ENCODE measurements at places on chromosomes 16 and 17.

- no peak for DNase-seq
These were observed 31.9 kb upstream of the ANKFN1 start for GRCh38 chr17:56121191-56122051.

DNA sequence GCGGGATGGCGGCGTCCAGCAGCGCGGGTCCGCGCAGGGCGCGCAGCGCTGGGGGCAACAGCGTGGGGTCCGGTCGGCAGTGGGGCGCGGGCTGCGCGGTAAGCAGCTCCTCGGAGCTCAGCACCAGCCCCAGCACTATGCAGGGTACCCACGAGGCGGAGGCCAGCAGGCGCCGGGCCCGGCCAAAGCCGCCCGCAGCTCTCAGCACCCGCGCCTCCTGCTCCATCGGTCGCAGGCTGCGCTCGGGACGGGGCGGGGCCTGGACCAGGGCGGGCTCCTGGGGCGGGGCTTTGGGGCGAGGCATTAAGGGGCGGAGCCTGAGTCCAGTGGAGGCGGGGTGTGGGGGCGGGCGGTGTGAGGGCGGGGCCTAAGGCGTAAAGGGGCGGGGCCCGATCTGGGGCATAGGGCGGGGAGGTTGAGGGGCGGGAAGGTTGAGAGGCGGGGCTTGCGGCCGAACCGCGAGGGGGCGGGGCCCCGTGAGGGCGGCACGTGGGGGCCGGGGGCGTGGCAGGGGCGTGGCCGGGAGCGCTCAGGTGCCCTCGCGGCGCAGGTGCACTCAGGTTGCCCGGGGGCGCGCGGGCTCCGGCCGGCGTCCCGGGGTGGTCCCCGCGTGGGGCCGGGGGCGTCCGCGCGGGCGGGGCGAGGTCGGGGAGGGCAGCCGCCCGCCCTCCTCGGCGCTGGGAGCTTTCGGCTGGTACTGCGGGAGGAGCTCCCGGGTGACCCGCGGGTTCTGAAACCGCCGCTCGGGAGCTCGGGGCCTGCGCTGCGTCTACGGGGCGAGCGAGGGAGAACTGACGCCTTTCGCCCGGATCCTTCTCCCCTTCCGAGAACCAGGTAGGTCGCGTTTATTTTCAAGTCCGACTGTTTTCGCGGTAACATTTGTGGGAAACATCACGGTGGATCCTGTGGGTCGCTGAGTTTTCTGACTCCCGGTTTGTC is 1.4 kb upstream of the SLC22A31 start:
- DNase-seq = peak; percentile 78

DNA sequence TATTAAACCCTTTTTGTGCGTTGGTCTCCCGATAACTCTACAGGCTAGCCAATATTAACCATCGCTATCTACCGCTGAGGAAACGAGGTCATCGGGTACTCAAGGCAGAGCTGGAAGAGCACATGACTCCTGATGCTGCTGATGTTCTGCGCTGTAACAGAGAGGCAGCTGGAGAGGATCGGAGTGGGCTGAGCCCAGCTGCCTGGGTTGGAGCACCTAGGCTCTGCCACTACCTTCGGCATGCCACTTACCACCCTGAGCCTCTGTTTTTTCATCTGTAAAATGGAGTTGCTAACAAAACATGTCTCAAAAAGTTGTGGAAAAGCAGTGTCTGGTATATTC is 432 bp upstream of the SLC46A1 start:
- DNase-seq = no peak

DNA sequence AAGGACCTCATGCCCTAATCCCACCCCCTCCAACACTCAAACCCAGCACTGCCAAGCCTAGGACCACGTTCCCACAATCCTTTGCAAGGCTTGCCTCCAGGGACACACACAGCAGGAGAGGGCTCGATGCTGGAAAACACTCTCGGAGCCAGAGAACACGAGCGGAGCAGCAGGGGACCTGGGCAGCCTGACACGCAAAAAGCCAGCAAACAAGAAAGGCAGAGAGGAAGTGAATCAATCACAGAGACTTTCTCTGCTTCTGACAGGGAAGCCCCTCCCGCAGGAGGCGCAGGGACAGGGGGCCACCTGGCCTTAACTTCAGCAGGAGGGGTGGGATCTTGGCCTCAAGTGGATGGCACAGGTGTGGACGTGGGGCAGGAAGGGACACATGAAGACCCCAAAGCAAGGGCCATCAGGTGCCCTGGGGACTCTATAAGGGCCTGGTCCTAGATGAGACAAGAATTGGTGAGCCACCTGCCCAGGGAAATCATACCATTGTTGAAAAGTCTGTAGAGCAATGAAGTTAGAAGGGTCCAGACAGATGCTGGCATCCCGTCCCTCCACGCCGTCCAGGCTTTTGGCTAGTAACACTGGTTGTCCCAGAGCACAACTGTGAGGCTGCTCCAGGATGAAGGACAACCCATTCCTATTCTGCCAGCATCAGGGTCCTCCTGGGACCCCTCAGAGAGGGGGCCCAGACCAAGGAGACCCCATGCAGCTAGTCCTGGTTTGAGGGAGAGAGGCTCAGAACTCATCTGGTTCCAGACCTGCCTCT is 2.2 kb downstream of the SDK2 start:
- no peak for DNase-seq

- peak; percentile 20 for DNase-seq
These were observed 41.9 kb upstream of the CHMP6 start for GRCh38 chr17:80949451-80950421.

GRCh38 chr16:84404936-84405639 is 36.8 kb downstream of the ATP2C2 start:
- no peak for DNase-seq

- no peak for DNase-seq
These were observed 11.3 kb downstream of the KLHDC4 start for GRCh38 chr16:87754535-87754934.

DNA sequence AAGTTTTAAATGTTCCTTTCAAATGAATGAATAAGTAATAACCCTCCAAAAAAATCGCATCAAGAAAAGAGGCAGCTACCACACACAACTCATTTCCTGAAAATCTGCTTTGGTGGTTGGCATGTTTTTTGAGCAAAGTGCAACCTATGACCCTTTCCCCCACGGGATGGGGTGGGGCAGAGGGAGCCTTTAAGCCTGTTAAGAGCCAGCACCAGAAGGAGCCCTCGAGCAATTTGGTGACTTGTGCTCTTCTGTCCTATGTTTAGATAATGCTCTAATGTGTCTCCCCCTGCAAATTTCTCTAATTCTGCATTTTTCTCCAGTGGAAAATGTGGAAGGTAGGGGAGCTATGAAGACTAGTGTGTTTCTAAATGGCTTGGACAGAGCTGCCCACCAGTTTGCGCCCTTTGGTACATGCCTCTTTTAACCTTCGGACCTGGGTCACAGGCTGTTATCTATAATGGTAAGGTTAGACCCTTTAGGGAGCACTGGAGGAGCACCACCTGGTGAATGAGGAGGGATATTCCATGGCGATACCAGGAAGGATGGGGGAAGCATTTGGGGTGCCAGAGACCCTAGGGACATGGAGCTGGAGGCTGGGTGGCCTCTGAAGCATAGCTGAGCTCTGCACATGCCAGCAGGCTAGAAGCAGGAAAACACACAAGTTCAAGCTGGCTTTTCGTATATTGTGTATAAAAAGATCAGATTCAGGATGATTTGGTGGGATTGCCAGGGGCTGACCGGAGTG is 1.6 kb downstream of the PYCARD start:
- no peak for DNase-seq

DNA sequence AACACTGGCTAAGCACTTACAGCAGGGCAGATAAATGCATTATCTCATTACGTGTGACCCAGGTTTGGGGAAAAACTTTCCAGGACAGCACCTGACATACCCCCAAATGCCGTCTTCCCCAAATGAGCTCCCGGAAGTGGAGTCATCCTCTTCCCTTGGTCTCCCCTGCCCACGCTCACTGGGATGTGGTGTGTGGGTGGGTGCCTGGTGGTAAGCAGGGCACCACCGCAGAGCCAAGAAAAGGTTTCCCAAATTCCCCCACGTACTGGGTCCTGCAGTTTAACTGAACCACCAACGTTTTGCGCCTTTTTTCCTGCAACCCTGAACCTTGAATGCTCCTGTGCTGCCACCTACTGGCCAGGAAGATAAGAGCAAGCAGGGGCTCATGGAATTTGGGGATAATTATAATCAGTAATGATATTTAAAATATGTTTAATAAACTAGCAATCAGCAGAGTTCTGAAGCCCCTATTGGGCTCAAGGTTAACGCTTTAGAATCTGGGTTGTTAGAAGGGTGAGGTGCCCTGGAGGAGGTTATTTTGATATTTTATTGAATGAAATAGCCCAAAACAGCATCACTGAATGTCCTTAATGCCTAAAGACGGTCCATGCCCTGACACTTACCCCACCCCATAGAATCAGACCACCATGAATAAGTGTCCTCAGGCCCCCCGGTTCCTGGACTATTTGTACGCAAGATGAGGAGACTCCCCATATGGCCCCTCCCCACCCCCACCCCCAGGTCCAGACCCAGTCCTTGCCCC is 8.0 kb downstream of the SPPL2C start:
- DNase-seq = peak; percentile 65

- DNase-seq = no peak
These were observed 963.6 kb upstream of the GOT2 start for GRCh38 chr16:59697761-59698160.

- DNase-seq = no peak
These were observed 19.0 kb downstream of the DRC7 start for GRCh38 chr16:57713596-57713995.

DNA sequence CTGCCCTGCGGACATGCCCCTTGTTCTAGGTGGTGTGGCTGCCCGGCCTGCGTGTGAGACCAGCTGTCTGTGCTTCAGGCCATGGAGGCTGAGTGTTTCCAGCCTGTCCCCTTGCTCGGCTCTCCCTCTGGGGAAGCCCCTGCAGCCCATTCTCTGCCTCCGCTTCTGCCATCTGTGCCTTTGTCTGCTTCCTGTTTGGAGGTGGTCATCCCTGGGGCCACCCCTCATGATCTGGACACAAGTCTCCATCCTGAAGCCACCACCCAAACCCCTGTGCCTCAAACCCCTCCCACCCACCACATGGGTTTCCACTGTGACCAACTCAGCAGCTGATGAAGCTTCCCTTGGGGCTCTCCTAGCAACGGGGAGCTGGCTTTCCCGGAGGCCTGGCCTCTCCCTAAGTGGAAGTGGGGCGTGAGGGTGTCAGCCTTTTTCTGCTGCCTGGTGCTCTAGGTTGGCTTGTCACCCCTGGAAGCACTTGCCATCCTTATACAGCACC is 184.9 kb downstream of the SEC14L1 start:
- no peak for DNase-seq

Measured in femur (tissue), 1 donor.